ENCODE measurements at places on chromosomes 5 and 9.

- no peak for DNase-seq
These were observed 123.0 kb upstream of the GRIA1 start for GRCh38 chr5:153367466-153367865.

- DNase-seq: no peak
These were observed 341.6 kb downstream of the ZNF608 start for GRCh38 chr5:124404796-124405195.

- DNase-seq: no peak
These were observed 51.1 kb upstream of the TBC1D2 start for GRCh38 chr9:98306384-98307145.

DNA sequence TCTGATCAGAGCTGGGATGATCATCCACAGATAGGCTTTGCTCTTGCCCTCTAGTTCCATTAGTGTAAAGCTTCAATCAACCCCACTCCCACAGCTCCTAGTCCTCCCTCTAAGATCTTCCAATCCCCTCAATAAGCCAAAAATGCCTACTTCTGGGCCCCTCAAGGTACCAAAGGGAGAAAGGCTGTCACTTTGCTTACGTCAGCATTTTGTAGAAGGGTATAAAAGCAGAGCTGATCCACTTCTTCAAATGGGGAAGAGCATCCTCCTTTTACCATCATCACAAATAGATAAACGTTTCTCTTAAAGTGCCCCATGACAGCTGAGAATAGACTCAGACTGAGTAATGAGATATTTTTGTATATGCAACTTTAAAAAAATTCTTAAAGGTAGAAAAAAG lies 13.1 kb upstream of the ADGRV1 start:
- no peak for DNase-seq

- no peak for DNase-seq
These were observed 239.5 kb upstream of the MAP3K1 start for GRCh38 chr5:56575821-56576220.

DNA sequence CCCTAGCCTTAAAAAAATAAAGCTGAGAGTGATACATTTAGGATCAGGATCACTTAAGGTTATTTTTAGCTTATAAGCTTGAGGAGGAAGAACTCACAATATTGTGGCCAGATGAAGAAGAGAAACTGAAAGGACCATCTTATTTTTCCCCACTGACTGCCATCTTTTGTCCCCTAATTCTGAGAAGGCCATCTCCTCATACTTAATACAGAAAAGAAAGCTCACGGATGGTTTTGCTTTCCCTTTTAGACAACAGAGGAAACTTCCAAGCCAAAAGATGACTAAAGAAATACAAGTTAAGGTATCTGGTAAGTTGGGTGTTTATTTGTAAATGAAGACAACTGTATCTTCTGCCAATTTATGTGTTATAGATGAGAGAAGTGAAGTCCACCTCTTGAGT lies 36.4 kb downstream of the ERAP1 start:
- no peak for DNase-seq

- DNase-seq: no peak
These were observed 1079.7 kb upstream of the DMAC1 start for GRCh38 chr9:8879284-8879683.

DNA sequence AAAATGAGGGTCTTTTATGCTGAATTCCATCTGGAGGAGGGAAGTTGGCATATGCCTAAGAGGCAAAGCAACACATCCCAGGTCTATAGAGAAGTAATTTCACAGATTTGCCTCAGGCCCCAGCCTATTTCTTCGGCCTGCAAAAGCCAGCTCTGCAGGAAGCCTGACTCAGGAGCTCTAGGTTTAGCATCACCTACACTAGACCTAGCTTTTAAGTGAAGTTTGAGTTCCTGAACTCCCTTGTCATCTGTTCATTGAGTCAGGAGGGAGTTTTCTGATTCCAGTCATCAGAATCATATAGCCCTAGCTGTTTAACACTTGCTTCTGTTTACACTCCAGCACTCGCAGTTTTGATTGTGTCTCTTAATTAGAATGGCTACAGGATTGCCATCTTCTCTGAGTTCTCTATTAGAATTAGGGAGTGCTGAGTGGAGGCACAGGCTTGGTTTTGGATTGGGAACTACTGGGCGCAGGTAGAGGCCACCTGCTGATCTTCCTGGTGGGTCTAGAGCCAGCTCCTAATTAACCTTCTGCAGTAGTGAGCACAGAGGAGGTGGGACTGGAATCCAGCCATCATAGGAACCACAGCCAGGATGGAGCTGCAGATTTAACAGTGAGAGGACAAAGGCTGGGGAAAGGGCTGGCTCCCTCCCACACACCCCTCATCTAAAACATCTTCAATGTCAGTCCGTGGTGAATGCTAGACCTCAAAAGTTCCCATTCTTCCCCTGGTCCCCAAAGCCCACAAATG lies 179.5 kb downstream of the TRIO start:
- DNase-seq: no peak

GRCh38 chr9:122392714-122393113 lies 21.9 kb downstream of the PTGS1 start:
- DNase-seq: no peak

- DNase-seq: no peak
These were observed 65.6 kb downstream of the GNA14 start for GRCh38 chr9:77582525-77582924.

DNA sequence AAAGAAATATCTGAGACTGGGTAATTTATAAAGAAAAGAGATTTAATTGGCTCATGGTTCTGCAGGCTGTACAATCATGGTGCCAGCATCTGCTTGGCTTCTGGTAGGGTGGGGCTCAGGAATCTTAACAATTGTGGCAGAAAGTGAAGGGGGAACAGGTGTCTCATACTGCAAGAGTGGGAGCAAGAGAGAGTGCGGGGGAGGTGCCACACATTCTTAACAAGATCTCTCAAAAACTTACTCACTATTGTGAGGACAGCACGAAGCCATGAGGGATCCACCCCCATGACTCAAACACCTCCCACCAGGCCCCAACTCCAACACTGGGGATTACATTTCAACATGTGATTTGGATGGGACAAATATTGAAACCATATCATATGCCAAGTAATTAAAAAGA lies 70.1 kb upstream of the PANK3 start:
- DNase-seq: no peak

DNA sequence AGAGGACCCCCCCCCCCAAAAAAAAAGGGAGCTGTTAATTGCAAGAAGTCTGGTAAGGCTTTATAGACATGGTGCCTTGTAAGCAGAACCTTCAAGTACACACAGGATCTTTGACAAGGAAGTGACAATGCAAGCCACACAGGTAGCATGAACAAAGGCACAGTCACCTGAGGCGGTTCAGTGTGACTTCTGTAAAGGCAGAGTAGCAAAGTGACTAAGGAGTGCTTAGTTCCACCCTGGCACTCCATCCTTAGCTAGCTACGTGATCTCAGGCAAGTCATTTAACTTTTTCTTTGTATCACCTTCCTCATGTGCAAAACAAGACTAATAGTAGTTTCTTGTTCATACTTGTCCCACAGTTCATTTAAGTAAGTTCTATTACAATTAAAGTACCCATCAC lies 282.0 kb downstream of the PRELID2 start:
- no peak for DNase-seq

DNA sequence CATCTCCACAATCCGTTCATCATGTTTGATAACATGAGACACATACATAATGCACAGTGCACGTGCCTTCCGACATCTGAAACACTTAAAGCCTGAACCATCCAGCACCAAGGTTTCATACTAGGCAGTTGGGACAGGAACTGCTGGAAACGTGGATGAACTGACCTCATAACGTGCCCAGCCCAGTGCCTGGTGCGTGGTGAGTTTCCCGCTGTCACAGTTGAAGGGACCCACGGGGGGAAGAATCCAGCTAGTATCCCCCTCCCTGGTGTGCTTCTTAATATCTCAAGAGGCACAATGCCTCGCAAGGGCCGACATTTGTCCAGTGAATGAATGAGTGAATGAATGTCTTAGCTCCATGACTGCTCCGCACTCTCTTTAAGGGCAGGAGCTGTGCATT lies 23.2 kb downstream of the BARX1 start:
- no peak for DNase-seq

DNA sequence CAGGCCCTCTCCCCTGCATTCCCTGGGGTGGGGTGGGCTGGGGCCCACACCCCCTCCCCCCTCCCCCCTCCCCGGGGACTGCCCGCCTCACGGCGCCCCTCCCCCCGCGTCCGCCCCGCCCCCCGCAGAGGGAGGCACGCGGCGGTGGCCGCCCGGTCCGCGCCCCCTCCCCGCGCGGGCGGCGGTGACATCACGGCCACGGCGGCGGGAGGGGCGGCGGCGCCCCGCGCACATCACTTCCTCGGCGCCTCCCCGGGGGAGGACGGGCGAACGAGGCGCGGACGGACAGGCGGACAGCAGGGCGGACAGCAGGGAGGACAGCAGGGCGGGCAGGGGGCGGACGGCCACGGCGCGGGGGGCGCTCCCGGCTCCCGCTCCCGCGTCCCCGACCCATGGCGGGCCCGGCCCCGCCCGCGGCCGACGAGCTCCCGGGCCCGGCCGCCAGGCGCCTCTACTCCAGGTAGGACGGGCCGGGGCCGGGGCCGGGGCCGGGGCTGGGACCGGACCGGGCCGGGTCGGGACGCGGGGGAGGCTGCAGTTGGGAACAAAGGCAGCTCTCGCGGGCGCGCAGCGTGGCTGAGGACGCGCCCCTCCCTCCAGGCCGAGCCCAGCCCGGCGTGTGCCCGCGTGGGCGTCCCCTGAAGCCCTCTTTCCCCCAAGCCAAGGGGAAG lies at the start of gene GPSM1:
Gene GPSM1, plus strand, starts transcription at position 236 of the 671 bp plus-strand sequence. Its CDS starts 157 bp downstream, at position 393.
- no peak for DNase-seq

GRCh38 chr5:42507451-42508097 lies 84.3 kb downstream of the GHR start:
- DNase-seq: no peak

GRCh38 chr9:94703488-94704140 lies 22.9 kb upstream of the AOPEP start:
- DNase-seq: no peak

DNA sequence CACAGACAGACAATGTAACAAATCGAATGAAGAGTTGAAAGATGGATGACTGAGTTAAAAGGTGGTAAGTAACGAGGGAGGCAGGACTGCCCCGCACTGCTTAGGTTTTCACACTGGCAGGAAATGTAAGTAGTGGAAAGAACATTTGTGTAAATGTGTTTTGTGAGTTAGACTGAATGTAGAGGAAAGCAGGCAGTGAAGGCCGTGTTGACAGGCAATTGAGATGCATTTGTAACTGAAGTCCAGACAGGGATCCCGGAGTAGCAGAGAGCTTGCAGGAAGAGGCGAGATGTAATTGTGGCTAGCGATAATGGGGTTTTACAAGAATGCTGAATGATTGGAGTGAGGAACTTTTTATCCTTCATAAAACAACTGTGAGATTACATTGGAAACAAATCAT lies 20.0 kb upstream of the SH3PXD2B start:
- no peak for DNase-seq

DNA sequence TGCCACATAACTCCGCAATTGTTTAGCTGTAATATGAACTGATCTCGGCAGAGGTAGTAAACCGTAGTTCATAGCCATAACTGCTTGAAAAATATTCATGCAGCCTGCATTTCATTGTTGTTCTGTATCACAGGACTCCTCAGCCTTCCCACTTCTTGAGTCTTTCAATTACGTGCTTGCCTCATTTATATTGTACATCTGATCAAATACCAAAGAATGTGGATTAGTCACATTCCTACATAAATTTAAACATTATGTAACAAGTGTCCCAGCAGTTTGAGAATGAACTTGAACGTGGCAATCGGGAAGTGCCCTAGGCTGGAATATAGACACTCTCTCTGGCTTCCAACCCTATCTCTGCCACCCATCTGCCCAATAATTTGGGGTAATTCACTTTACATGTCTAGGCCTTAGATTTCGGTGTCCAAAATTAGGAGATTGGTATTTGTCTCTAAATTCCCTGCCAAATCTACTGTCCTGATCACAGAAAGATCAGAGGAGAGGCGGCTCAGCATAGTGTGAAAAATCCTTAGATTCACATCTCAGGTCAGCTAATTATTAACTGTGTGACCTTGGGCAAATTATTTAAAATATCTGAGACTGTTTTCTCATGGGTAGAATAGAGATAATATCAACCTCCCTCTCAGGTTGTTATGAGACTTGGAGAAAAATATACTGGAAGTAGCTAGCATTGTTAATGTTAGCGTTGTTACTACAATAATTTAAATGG lies 215.1 kb upstream of the RFX3 start:
- no peak for DNase-seq

- no peak for DNase-seq
These were observed 540.1 kb downstream of the EBF1 start for GRCh38 chr5:158559643-158560042.

DNA sequence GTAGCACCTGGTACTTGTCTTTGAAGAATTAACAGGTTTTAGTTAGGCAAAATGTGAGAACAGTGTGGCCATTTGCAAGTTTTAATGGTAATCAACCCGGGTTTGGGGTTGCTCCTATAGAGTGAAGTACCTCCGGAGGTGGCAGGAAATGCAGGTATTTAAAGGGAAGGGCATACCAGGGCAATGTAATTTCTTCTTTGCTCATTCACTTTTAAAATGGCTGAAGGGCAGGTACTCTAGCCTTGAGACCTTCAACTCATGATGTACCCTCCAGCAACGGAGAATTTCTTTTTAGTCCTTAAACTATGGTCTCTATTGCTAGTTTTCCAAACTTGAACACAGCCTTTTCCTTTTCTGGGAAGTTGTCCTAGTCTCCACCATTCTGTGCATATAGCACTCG lies 1.3 kb upstream of the HSPA4 start:
- DNase-seq: no peak

GRCh38 chr9:111915425-111915758 lies 18.8 kb downstream of the UGCG start:
- no peak for DNase-seq

- no peak for DNase-seq
These were observed 339.2 kb upstream of the CDH9 start for GRCh38 chr5:27377626-27378025.

DNA sequence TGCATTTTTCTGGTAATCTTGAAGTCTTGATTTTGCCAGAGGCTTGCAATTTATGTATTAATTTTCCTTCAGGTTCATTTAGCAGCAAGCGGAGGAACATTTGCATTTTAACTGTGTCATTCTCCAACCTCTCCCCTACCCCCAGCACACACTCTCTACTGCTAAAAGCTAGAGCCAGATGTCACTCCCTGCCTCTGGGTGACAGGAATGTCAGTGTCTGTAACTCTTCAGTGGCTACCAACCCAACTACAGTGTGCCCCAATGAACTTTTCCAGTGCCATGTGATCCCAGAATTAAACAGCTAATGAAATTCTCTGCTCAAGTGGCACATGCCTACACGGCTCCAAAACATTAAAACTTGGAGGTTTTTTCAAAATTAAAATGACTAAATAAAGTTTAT lies 260.3 kb downstream of the GOLPH3 start:
- no peak for DNase-seq

GRCh38 chr5:75690669-75691068 lies 26.6 kb downstream of the POC5 start:
- DNase-seq: no peak

DNA sequence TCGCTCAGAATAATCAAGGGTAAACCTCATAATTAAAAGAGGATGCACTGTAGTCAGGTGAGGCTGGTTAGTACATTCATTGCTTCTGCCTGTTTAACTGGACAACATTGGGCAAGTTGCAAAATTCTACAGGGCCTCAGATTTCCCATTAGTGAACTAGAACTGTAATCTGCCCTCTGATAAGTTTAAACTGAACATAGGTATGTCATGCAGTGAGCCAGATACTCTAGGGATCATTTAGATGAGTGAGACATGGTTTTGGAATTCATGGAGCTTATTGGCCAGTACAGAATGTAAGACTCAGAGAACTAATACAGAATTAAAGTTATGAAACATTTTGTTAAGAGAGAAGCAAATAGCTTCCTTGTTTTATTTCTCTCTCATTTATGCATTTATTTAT lies 35.9 kb downstream of the RNF44 start:
- no peak for DNase-seq

All from NCI-H187 (cell line).